IMR-90 (cell line): ENCODE measurements at places on chromosomes 12 and 14.

DNA sequence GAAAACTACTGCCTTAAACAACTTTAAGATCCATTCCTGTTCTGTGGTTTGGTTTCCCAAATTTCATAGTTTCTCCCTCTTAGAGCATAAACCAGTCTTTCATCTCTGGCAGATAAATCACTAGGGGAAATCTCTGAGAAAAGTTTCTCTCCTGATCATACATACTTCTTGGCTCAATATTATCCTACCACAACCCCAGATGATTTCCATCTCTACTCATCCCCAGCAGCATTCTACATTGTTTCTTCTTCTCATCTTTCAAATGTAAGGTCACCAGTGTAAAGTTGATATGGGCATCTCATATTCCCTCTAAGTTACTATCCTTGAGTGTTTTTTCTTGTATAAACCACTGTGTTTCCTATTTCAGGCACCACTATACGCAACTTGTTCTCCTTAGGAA lies 45.9 kb upstream of the PLEKHG7 start:
- peak; percentile 6 for DNase-seq

GRCh38 chr12:32253154-32253790 lies 146.1 kb upstream of the FGD4 start:
- peak; percentile 66 for DNase-seq

DNA sequence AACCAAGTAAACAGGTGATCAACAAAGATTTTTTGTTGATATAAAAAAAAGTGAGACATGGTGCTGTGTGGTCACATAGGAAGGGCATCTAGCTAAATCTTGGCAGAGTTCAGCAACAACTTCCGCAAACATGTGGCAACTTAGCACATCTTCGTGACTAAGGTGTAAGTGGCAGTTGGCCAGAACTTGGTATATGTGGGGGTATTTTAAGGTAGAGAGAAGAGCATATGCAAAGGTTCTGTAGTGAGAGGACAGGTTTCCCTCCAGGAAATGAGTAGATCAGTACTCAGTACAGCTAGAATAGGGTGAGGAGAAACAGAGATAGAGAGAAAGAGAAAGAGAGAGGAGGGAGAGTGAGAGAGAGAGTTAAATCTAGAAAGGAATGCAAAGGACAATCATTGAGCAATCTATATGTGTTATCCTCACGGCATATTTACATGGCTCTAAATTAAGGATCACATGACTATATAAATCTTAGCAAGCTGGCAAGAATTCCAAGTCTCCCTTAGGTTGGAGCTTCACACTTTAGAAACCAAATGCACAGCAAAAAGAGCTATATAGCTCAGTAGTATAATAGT lies 227.7 kb upstream of the HMGA2 start:
- peak; percentile 27 for DNase-seq

- peak; percentile 66 for DNase-seq
Measured at GRCh38 chr12:2052826-2053678, at the start of gene CACNA1C. TSS of gene CACNA1C (plus strand) at chr12:2052987. CDS start at chr12:2053563, 576 bp downstream.

DNA sequence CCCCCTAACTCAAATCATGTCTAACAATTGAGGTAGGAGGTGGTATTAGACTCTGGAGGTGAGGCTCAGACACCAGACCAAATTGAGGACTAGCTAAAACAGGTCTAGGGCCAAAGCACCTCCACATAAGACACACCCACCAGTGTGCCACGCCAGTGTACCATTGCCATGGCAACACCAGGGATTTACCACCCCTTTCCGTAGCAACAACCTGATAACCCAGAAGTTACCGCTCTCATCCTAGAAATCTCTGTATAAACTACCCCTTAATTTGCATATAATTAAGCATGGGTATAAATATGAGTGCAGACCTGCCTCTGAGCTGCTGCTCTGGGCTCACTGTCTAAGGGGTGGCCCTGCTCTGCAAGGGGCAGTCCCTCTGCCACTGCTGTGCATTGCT lies 57.4 kb upstream of the PPP2R5C start:
- DNase-seq = no peak

DNA sequence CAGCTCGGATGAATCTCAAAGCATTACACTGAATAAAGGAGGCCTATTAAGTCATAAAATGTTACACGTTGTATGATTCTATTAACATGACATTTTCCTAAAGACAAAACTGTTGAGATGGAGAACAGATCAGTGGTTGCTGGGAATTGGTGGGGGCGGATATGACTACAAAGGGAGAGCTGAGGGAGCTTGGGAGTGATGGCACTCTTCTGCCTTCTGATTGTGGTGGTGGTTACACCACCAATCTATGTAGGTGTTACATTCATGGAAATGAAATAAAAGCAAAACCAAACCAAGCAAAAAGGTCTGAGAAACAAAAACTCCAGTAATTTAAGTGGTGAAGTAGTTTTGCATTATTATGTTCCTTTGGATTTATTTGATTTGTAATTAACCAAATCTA lies 16.4 kb upstream of the EVL start:
- no peak for DNase-seq

GRCh38 chr12:124524231-124524925 lies 43.0 kb downstream of the NCOR2 start:
- DNase-seq = peak; percentile 87
